ENCODE measurements at places on chromosomes 13 and 19.

GRCh38 chr13:24997367-24997967 lies 98.5 kb upstream of the PABPC3 start:
- no peaks in the 10 kb centered on the region for H3K4me1 ChIP-seq
- no peaks in the 10 kb centered on the region for H3K27me3 ChIP-seq
- H3K27ac ChIP-seq, result no peak overlapping the region
- DNase-seq, result peak; percentile 26
- no peaks in the 10 kb centered on the region for H3K36me3 ChIP-seq
- no peak overlapping the region for H3K4me3 ChIP-seq

- H3K27ac ChIP-seq, result no peak overlapping the region
- H3K4me1 ChIP-seq, result peaks cover 5% of the 10 kb centered on the region
- no peaks in the 10 kb centered on the region for H3K36me3 ChIP-seq
- no peaks in the 10 kb centered on the region for H3K27me3 ChIP-seq
- DNase-seq, result no peak
Measured at GRCh38 chr13:45870232-45870631, 18.7 kb upstream of the SIAH3 start.

DNA sequence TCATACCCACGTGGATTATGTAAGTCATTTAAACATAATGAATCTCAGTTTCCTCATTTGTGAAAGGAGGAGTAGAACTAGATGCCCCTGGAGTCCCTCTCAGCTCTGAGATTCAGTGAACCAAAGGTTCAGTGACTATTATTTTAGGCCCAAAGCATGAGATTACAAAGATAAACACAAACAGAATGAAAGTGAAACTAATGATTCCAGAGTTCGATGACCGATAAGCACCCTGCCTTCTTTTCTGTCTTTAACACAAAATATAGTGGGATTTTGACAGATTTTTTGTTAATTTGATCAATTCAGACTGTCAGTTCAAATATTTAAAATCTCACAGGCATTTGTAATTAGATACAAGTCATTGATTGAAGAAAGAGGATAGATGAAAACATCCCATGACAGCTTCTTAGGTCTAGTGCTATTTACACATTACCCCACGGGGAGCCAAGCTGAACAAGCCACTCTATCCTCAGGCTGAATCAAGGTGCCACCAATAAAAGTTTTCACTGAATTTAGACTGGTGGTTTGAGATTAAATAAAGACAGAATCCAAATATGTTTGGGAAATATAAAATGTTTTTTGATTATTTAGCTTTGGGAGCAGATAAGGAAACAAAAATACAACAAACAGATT lies 64.6 kb upstream of the RAP2A start:
- H3K36me3 ChIP-seq, result no peaks in the 10 kb centered on the region
- H3K4me3 ChIP-seq, result no peak overlapping the region
- H3K27ac ChIP-seq, result peak overlapping the region; percentile 2
- no peaks in the 10 kb centered on the region for H3K4me1 ChIP-seq

- H3K4me1 ChIP-seq, result peaks cover 15% of the 10 kb centered on the region
- H3K4me3 ChIP-seq, result no peak overlapping the region
- DNase-seq, result peak; percentile 39
- H3K27ac ChIP-seq, result peak overlapping the region; percentile 76
Measured at GRCh38 chr13:33125821-33126570, 109.8 kb downstream of the KL start.

GRCh38 chr19:28239270-28239669 lies 973.7 kb downstream of the UQCRFS1 start:
- no peaks in the 10 kb centered on the region for H3K27me3 ChIP-seq
- no peak overlapping the region for H3K27ac ChIP-seq
- no peak for DNase-seq
- no peak overlapping the region for H3K4me3 ChIP-seq

GRCh38 chr13:35784286-35784951 lies 307.9 kb upstream of the MAB21L1 start:
- H3K27me3 ChIP-seq, result no peaks in the 10 kb centered on the region
- H3K27ac ChIP-seq, result no peak overlapping the region
- peaks cover 5% of the 10 kb centered on the region for H3K4me1 ChIP-seq
- DNase-seq, result no peak
- H3K4me3 ChIP-seq, result no peak overlapping the region

DNA sequence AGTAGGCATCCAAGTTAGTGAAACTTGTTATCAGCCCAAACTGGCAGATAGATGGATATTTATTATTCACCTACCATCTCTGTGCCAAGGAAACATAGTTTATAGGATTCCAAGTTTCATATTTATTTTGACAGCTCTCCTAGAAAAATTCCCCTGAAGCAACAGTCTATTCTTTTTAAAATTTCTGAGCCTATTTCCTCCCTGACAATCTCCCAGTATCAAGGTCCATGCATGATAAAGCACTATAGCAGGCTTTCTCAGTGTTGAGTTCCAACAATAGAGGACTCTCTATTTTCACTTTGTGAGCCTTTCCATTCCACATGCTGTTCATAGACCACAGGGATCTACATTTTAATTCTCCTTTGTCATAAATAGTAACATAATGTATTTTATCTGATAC lies 312.6 kb downstream of the SLITRK6 start:
- H3K4me3 ChIP-seq, result no peak overlapping the region
- no peaks in the 10 kb centered on the region for H3K36me3 ChIP-seq
- no peaks in the 10 kb centered on the region for H3K27me3 ChIP-seq
- no peak overlapping the region for H3K27ac ChIP-seq
- no peaks in the 10 kb centered on the region for H3K4me1 ChIP-seq
- DNase-seq, result no peak

DNA sequence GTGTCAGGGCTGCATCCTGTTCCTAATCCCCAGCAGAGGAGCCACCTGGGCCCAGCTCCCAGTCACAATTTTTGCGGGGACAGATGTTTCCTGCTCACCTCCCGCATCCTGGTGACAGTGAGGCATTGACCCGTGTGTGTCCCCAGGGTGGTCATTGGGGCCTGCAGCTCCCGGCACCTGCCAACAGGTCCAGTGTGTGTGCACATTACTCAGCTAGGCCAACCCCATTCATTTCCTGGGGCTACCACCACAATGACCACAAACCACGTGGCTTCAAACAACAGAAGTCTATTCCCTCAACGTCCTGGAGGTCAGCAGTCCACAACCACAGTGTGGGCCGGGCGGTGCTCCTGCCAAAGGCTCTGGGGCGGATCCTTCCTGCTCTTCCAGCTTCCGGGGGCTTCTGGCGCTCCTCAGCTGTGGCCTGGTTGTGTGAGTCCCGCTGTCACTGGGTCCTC lies 11.9 kb upstream of the F2RL3 start:
- H3K4me1 ChIP-seq, result no peaks in the 10 kb centered on the region
- DNase-seq, result no peak
- peaks cover 17% of the 10 kb centered on the region for H3K36me3 ChIP-seq
- no peak overlapping the region for H3K4me3 ChIP-seq
- H3K27me3 ChIP-seq, result no peaks in the 10 kb centered on the region

GRCh38 chr19:42081584-42082203 lies 5.7 kb downstream of the ZNF574 start:
- no peak overlapping the region for H3K4me3 ChIP-seq
- no peaks in the 10 kb centered on the region for H3K27me3 ChIP-seq
- H3K36me3 ChIP-seq, result peaks cover 22% of the 10 kb centered on the region
- peak; percentile 36 for DNase-seq

DNA sequence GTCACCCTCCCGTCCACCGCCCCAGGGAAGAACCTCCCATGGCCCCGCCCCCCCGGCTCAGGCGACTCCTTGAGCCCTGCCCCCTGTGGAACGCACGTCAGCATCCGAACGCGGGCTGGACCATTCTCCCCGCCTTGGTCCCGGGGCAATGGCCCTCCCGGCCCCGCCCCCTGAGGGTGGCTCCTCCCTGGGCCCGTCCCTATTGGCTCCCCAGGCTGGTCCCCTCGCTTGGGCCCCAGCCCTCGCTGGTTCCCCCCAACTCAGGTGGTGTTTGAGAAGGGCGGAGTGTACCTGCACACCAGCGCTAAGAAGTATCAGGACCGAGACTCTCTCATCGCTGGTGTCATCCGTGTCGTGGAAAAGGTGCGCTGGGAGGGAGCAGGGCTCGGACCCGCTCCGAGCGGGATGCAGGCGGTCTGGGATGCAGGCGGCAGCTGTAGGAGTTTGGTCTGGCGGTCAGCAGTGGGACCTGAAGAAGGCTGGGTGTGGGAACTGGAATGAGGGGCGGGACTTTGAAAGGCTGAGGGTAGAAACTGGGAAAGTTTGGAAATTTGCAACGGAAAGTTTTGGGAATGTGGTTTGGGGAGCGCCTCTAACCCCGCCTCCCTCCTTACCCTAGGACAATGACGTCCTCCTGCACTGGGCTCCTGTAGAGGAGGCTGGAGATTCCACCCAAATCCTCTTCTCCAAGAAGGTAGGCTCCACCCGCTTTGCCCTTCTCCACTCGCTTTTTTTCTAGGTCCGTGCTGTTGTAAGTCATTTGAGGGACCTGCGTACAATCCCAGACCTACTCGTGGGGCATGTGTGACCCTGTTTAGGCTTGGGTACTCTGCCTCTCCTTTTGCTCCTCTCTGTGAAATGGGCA lies 609 bp downstream of the TBC1D17 start:
- H3K4me1 ChIP-seq, result peaks cover 27% of the 10 kb centered on the region
- H3K27ac ChIP-seq, result peak overlapping the region; percentile 96
- H3K36me3 ChIP-seq, result peaks cover 17% of the 10 kb centered on the region

DNA sequence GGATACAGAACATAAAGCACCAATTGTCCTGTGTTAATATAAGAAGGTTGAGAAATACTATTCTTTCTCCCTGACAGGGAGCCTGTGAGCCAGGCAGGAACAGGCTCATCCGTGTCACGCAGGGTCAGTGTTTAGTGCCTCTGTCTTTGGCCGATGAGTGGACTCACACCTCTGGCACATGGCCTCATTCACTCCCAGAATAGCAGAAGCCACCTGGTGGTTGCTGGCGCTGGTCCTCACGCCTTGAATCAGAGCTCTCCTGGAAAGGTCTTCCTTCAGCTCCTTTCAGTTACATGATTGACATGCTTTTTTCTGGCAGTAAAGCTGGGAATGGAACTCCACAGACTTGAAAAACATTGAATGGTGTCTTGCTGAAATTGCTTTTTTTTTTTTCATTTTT lies 28.1 kb upstream of the SIAH3 start:
- no peaks in the 10 kb centered on the region for H3K27me3 ChIP-seq
- H3K4me3 ChIP-seq, result no peak overlapping the region
- no peak overlapping the region for H3K27ac ChIP-seq
- DNase-seq, result no peak
- no peaks in the 10 kb centered on the region for H3K36me3 ChIP-seq

- no peak for DNase-seq
- no peaks in the 10 kb centered on the region for H3K36me3 ChIP-seq
- H3K27ac ChIP-seq, result no peak within 1 kb of the TSS
- H3K27me3 ChIP-seq, result no peaks in the 10 kb centered on the region
- H3K4me1 ChIP-seq, result no peaks in the 10 kb centered on the region
Measured at GRCh38 chr13:114179087-114179658, at the start of gene CFAP97D2. Gene CFAP97D2, plus strand, starts transcription at chr13:114179257. Its CDS starts 74 bp downstream, at chr13:114179331.

GRCh38 chr13:39578821-39579291 lies 24.1 kb downstream of the LHFPL6 start:
- DNase-seq, result no peak
- no peaks in the 10 kb centered on the region for H3K36me3 ChIP-seq
- H3K27me3 ChIP-seq, result no peaks in the 10 kb centered on the region
- no peak overlapping the region for H3K27ac ChIP-seq
- no peaks in the 10 kb centered on the region for H3K4me1 ChIP-seq
- H3K4me3 ChIP-seq, result no peak overlapping the region

GRCh38 chr13:44051405-44051804 lies 171.7 kb downstream of the LACC1 start:
- no peak overlapping the region for H3K27ac ChIP-seq
- H3K27me3 ChIP-seq, result no peaks in the 10 kb centered on the region
- H3K4me3 ChIP-seq, result no peak overlapping the region
- H3K36me3 ChIP-seq, result no peaks in the 10 kb centered on the region
- DNase-seq, result no peak
